ENCODE measurements at places on chromosomes 12 and 14.

DNA sequence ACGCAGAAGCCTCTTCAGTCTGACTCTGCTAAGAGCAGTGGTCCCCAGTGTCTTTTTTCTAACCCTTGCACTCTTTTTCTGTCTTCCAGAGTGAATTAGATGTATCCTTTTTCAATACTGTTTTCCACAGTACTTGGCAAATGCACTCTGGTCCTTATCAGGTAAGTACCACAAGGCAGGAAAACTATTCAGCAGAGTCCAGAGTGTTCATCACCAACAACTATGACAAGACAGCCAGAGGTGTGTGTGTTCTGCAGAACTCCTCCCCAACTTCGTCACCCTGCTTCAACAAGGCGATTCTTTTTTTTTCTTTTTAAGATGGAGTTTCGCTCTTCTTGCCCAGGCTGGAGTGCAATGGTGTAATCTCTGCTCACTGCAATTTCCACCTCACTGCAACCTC is 54.3 kb upstream of the STRN3 start:
- no peak for DNase-seq

GRCh38 chr14:69289811-69290520 is 30.0 kb downstream of the GALNT16 start:
- no peak for DNase-seq

DNA sequence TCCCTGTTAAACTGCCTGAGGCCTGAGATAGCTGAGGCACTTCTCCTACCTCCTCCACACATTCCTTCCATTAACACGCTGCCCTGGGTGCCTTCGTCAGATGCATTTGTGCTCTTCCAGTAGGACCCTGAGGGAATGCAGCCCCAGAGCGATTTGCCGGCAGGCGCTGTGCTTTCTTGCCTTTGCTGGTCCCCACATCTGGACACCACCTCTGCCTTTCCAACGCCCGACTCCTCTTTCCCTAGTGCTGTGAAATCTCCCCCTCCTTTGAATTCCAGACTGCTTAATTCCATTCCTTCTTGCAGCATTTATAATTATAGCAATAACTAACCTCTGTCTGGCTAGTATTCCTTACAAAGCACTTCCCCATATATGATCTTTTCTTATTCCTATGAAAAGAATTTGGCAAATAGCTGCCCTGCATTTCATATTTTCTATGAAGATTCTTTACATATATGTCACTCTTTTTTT is 88.4 kb downstream of the C12orf75 start:
- no peak for DNase-seq

DNA sequence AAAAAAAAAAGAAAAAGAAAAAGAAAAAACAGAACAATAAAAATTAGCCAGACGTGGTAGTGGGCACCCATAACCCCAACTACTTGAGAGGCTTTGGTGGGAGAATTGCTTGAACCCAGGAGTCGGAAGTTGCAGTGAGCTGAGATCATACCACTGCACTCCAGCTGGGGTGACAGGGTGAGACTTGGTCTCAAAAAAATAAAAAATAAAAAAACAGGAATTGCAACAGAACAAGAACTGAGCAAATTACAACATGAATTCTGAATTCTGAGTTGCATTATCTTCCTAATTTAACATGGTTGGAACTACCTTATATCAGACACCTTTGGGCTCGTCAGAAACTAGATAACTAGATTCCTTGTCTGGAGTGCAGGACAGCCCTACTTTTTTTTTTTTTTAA is 53.3 kb upstream of the NR2C1 start:
- no peak for DNase-seq

- no peak for DNase-seq
These were observed 36.5 kb downstream of the CACNA2D4 start for GRCh38 chr12:1881936-1882335.

GRCh38 chr14:23640524-23641141 is 4.5 kb downstream of the DHRS2 start:
- DNase-seq = no peak

GRCh38 chr12:72485017-72485701 is 213.0 kb downstream of the TRHDE start:
- DNase-seq = no peak

DNA sequence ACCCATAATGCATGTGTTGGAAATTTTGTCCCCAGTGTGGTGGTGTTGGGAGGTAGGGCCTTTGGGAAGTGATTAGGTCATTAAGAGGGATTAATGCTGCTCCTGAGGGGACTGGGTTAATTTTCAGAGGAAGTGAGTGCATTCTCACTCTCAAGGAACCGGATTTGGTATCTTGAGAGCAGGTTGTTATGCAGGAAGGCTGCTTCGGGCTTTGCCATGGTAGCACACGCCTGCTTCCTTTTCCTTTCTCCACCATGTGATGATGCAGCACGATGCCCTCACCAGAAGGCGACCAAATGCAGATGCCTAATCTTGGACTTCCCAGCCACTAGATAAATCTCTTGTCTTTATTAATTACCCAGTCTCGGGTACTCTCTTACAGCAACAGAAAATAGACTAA is 257.1 kb downstream of the SSPN start:
- no peak for DNase-seq

DNA sequence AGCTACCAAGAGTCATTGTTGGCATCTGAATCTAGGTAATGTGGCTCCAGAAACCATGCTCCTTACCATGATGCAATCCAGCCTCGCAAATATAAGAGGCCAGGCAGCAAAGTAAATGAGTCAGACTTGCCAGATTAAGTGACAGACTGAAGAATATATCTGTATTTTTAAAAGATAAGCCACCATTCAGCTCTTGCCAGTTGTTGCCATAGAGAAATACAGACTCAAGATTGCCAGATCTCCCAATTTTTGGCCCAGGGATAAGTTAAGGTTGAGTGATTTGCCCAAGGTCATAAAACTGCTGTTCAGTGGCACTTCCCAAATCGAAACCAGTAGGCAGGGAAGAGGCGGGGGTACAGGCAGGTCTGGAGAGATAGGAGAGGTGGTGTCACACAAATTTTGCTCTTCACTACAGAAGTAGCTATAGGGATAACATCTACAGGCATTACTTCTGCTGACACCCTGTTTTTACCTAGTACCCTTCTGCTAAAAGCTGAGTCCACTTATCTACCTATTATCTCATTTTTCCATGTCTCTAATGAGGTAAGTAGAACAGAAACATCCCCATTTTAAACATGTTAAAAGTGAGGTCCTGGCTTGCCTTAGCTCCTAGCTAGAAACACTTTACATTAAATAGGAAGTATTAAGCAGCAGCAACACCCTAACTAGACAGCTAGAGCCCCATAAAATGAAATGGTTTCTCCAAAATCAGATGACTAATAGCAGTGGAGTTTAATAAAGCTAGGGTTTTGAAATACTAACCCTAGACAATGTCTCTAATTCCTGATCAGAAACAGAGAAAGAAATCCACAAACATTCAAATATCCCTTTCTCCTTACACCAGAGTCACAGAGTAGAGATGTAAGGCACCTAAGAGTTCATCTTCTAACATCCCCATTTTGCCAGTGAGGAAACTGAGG is 19.5 kb downstream of the DCAF5 start:
- no peak for DNase-seq

DNA sequence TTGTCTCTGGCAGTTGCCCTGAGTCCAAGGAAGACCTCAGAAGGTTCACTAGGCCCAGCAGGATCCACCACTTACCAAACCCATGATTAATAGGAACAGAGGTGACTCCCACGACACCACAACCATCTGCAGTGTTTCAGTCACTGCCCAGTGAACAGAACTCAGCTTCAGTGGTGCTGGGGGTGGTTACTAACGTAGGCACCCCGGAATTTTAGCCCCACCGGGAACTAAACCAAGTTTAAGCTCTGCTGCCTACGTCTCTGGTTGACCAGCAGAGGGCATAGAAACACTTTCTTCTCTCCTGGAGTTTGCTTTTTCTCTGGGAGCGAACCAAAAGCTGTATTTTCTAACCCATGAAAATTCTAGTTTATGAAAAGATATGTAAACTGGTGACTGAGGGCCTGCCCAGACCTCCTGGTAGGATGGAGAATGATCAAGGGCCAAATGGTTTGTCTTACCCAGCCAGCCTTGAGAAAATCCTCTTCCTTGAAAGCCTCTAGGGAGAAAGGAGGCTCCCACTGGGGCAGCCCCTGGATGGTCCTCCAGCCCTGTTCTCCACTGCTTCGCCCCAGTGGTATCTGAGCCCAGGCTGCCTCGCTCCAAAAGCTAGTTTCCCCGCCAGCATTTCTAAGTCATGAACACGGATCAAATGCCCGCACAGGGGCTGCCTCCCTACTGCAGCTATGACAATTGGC is 379.8 kb downstream of the DPF3 start:
- DNase-seq = no peak

- no peak for DNase-seq
These were observed 11.8 kb upstream of the SYNE2 start for GRCh38 chr14:63840981-63841380.

Data from stimulated activated CD8-positive, alpha-beta memory T cell treated with anti-CD3 and anti-CD28 coated beads, Interleukin-15, amount 100 ng/mL, for 24 hours (primary cell).